Upper lobe of right lung (tissue), 1 donor: ENCODE measurements at places on chromosomes 6 and 20.

GRCh38 chr6:170423814-170424603 lies 117.5 kb downstream of the FAM120B start:
- DNase-seq: no peak

DNA sequence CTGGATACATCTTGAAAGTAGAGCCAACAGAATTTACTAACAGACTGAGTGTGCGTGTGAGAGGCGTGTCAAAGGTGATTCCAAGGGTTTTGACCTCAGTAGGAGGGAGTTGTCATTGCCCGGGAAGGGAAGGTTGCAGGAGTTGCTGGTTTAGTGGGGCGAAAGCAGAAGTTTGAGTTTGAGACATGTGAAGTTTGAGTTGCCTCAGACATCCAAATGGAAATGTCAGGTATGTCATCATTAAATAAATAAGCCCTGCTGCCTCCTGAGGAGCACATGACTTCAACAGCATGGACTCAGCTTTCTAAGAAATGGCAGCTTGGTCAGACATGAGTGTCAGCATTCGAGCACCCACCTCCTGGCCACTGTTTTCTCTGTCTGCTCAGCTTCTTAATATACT lies 26.6 kb upstream of the TGM2 start:
- DNase-seq: no peak

- no peak for DNase-seq
These were observed 255.4 kb upstream of the HSF2 start for GRCh38 chr6:122143813-122144601.

DNA sequence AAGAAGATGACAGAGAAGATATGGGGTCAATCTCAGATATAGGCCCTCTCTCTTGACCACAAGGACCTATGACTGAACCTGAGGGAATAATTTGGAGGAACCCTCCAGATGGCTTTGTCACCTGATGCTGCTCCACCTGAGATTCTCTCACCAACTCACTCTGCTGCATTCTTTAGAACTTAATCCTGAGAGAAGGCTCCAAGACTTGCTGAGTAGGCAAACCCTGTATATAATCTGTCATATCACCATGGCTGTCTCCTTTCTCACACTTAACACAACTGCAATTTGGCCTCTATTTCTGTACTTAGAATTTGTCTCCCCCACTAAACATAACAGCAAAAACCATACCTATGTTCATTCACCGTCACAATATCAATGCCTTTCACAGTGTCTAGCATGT lies 172.3 kb downstream of the PKHD1 start:
- DNase-seq: no peak

- no peak for DNase-seq
These were observed 48.4 kb downstream of the GCNT2 start for GRCh38 chr6:10569392-10570127.

- DNase-seq: no peak
These were observed 99.7 kb downstream of the JPH2 start for GRCh38 chr20:44087051-44087856.

GRCh38 chr20:63054103-63054474 lies 47.3 kb upstream of the BHLHE23 start:
- DNase-seq: peak; percentile 39

GRCh38 chr6:15399641-15400470 lies 154.0 kb downstream of the JARID2 start:
- DNase-seq: peak; percentile 76

DNA sequence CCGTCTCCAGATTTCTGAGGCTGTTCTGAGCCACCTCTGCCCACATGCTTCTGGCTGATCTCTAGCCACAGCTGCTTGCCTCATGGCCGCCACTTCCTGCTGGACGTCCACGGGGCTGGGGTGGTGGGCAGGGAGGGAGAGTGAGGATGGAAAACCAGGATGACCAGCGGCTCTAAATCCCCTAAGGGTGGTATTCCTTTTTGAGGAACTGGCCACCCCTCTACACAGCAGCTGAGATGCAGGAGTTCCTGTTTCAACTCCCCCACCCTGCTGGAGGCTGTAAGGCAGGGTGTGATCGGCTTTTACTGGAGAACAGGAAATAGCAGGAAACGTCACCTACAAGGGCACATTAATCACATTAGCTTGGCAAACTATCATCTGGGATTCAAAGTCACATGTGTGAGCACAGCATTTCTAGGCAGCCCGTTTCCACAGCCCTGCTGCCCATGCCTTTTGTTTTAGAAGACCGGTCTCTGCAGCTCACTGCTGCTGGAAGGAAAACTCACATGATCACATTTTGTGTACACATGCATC lies 181.6 kb upstream of the ECI2 start:
- peak; percentile 79 for DNase-seq

GRCh38 chr6:115750292-115750691 lies 310.4 kb downstream of the FRK start:
- no peak for DNase-seq

DNA sequence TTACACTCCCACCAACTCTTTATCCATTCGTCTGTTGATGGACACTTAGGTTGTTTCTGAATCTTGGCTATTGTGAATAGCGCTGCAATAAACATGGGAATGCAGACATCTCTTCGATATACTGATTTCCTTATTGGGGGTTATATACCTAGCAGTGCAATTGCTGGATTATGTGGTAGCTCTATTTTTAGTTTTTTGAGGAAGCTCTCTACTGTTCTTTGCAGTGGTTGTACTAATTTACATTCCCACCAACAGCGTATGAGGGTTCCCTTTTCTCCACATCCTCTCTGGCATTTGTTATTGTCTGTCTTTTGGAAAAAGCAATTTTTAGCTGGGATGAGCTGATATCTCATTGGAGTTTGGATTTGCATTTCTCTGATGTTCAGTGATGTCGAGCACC lies 4.6 kb upstream of the PFDN4 start:
- DNase-seq: no peak

DNA sequence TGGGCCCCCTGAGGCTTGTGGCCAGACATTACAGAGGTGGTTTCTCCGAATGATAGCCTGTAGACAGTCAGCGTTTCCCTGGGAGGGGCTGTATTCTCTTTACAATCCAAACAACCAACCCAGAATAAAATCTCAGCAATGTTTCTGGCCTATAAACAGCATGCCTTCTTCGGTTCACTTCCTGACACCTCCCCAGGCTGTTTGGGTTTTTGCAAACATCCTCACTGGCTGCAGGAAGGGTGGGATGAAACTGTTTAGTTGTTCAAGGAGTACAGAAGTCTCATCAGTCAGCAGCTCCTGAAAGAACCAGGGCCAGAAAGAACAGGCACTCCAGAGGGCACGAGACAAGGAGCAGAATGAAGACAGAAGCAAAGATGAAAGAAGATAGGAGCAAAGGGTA lies 350.0 kb downstream of the QKI start:
- DNase-seq: no peak

DNA sequence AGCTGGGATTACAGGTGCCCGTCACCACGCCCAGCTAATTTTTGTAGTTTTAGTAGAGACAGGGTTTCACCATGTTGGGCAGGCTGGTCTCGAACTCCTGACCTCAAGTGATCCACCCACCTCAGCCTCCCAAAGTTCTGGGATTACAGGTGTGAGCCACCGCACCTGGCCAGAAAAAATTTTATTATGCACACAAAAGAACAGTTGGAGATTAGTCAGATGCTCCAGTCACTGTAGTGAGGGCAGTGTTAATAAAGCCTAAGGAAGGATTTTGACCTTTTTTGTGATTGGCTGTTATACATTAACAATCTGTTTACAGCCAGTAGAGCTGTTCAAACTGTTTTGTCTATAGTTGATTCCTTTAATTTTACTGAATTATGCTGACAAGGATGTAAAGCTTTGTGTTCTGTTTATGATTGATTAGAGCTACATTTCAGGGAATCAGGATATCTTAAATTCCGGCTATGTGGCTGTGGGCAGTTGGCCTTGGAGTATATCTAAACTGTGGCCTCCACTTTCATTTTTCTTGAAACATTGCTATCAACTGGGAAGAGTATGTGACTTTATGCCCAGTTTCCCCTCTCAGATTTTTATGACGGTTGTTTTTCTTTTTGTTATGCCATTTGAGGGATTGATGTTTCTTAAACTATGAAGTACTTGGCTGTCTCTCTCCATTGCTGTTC lies 9.9 kb downstream of the ZSWIM3 start:
- DNase-seq: no peak

DNA sequence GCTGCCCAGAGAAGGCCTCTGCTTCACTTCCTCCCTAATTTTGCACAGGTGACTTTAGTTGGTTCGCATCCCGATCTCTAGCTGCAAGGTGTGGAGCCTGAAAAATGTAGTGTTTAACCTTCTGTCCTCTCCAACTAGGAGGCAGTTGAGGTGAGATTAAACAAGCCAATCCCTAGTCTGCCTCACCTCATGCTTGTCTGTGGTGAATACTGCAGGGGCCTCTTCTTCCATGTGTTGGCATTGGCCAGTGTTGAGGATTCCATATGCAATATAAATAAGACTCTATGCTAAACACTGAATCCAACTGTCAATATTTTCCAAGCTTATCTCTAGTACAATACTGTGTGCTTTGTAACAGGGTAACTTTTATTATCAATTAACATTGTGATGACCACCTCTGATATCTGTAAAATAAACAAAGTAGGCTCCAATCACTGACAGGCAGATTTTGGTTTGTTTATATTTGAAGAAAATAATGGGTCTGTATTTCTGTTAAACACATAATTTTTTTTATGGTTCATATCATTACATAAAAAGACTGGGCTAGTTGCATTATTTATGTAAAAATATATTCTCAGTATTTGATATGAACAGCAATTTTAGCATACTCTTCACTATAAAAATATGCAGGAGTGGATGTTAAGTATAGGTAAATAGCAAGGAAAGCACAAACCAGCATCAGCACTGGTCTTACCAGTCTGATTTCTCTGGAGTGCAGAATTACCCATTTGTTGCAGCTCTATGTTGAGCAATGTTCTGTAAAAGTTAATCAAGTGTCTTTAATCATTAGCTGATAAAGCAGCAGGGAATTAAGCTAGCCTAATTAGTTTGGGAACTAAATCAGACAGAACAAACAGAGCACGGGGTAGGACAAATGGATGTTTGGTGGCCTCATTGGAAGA lies 74.0 kb downstream of the ANKRD6 start:
- no peak for DNase-seq

DNA sequence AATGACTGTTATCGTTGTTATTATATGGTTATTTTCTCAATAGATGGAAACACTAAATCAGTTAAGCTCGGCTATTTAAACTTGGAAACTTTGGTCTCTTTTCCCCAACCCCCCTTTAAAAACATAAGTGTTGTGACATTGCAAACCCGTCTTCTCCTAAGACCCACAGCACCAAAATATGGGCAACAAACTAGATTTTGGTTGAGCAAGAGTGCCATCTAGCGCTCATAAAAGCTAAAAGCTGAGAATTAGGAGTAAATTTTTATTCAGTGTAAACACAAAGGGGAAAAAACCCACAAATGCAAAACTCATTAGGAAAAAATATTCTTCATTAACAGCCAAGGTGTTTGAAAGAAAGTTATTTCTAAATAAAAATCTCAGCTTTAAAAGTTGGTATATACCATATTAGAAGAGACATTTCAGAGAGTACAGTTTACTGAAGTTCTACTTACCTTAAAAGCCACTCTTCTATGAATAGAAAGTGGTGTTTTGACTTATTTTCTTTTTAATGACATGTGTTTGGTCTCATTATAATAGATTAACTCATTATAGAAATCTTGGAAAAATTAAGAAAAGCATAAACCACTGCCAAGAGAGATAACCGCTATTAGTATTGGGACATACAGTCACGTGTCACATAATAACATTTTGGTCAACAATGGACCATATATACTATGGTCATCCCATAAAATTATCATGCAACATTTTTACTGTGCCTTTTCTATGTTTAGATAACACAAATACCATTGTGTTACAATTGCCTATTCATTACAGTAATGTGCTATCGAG lies 21.1 kb downstream of the SESN1 start:
- no peak for DNase-seq

DNA sequence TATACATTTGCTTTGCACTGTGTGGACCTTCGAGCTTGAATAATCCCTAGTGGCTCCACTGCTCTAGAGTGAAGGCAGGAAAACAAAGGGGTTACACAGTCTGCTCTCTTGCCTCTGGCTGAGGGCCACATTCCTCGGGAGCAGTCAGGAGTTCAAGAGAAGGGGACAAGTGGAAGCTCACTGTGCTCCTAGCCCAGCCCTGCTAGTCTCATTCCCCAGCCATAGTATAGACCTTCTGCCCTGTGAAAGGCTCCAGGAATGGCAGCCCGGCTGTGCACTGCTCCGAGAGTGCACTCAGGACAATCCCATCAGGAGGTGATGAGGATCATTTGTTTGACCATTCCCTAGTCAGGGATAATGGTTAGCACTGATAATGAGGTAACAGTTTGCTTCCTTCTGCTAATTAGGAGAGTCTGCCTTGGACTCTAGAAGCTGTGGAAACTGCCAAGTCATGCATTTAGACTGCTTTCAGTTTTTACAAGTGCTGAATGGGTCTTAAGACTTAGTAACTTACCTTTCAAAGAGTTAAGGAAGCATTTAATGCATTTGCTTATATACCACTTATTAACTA lies 8.5 kb downstream of the IYD start:
- no peak for DNase-seq

DNA sequence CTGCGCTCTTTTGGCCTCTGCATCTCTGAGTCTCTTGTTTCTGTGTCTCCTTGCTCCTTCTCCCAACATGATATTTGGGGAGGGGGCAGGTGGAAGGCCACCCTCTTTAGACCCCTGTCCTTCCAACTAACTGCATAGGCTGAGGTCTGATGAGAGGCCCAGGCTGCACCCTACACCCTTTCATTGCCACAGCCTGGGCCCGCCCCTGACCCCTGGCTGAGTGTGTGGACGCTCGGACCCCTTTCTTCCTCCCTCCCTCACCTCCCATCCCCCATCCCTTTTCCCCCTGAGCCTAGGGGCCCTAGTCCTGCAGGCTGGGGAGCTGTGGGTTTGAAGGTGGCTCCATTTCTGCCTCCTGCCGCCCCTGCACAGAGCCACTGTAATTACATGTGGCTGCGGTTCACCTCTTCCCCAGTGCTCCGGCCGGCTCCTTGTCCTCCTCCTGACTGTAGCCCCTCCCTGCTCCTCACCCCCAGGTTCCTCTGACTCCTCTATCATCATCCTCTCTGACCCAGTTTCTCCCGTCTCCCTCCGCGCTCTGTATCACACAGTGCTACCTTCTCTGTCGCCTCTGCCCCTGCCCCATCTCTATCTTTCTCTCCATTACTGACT lies 6.8 kb downstream of the MDFI start:
- peak; percentile 39 for DNase-seq

GRCh38 chr20:13681248-13682125 lies 42.8 kb upstream of the TASP1 start:
- DNase-seq: no peak
